CD4-positive, alpha-beta T cell (primary cell): ENCODE measurements at places on chromosomes 13 and 19.

GRCh38 chr13:24618011-24618955, 61.9 kb upstream of the ATP12A start:
- DNase-seq = peak; percentile 79

- DNase-seq = no peak
Observed at GRCh38 chr13:94712812-94713560, 641 bp upstream of the SOX21 start.

- DNase-seq = no peak
Observed at GRCh38 chr13:90402613-90403012, 944.9 kb upstream of the MIR17HG start.

DNA sequence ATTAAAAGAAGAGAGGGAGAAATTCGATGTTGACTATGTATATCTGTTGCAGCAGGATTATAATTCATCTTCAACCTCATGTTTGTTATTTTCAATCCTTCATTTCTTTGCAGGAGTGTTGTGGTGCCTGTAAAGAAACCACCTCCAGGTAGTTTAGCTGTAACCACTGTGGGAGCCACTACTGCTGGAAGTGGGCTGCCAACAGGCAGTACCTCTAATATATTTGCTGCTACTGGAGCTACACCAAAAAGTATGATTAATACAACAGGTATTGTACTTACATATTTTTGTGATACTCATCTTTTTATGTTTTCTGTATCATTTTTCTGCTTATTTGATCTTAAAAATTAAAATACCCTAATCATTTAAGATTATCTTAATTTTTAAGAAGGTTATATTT, 266.5 kb downstream of the NBEA start:
- no peak for DNase-seq

DNA sequence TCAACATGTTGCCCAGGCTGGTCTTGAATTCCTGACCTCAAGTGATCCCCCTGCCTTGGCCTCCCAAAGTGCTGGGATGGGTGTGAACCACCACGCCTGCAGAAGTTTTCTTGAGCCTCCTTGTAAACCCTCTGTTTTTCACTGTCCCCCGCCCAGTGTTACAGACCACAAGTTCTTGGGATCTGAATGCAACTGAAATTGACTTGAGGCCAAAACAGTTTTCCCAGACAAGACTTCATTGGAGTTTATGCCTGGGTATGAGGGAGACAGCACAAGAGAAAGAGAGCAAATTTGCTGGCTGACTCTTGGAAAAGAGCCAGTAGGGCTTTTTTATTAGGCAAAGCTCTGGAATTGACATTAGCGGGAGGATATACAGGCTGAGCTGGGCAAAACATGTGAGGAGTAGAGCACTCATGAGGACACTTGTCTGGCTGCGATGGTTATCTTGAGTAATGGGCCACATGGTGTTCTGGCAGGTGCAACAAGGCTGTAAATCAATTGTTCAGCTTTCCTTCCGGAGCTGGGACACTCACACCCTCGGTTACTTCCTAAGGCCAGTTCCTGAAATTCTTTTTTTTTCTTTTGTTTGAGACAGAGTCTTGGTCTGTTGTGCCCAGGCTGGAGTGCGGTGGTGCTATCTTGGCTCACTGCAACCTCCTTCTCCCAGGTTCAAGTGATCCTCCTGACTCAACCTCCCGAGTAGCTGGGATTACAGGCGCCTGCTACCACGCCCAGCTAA, 12.7 kb upstream of the HNRNPL start:
- DNase-seq = no peak

- no peak for DNase-seq
Observed at GRCh38 chr13:33730147-33730546, 87.8 kb upstream of the RFC3 start.
